ENCODE measurements at places on chromosomes 6 and 20.
A peak's percentile ranks its signal among the peaks of the same experiment; 100 is the strongest.

DNA sequence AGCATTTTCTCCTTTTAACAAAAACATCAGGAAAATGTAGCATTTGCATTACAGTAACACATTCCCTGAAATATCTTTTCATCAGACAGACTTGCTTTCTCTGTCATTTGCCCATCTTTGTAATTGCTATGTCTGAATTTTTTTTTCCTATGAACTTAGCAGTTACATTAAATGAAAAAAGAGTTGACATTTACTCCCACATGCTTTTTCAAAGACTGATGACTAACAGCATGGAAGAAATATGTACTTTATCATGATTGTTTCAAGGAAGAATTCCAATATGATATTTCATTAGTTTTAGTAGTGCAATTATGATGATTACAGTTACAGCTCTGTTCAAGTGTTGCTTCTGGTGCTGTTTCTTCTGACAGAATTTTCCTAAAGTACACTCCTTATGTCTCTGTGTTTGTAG lies 864.5 kb upstream of the MAN1A1 start:
- DNase-seq: no peak

DNA sequence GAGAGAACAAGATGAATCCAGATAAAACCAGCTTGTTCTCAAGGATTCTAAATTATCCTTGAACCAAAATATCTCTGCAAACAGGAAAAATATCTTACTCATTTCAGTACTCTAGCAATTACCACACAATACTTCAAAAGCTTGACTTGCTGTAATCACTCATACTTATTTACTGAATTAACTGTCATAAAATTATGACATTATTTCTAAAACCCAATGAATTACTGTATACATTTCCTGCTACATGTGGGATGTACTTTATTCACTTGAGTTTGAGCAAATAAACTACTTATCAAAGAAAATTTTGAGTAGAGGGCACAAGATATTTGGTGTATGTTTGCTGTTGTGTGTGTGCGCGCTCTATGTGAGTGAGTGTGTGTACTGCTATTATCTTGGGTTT lies 9.7 kb downstream of the EIF2S2 start:
- DNase-seq: no peak

- peak; percentile 40 for DNase-seq
These were observed 25.9 kb upstream of the EFHC1 start for GRCh38 chr6:52394251-52394666.

DNA sequence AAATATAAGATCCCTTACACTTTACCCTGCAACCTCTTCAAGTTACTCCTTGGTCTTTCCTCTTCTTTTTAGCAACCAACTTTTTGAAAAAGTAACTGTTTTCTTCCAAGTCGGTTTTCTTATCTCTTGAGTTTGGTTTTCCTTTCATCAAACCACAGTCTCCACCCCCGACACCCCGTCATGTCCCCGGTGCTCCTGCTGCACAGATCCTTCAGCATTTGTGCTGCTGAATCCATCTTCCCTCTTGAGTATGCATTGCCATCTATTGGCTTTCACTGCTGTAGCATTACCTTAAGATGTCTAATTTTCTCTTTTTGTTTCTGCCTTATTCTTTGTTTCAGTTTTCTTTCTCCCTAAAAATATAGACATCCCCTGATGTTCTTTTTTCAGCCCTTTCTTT lies 11.9 kb upstream of the TNFRSF21 start:
- no peak for DNase-seq

DNA sequence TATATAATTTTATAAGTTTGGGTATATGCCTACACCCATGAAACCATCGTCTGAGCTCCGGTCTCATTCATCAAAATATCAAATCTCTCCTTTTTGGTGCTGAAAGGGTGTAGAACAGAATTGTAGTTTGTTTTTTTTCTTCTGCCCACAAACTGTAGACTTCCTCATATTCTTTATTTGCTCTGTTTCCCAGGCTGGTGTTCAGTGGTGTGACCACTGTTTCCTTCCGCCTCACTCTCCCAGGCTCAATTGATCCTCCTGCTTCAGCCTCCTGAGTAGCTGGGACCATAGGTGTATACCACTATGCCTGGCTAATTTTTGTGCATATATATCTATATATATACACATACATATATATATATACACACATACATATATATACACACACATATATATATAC lies 139.6 kb upstream of the HCRTR2 start:
- no peak for DNase-seq

DNA sequence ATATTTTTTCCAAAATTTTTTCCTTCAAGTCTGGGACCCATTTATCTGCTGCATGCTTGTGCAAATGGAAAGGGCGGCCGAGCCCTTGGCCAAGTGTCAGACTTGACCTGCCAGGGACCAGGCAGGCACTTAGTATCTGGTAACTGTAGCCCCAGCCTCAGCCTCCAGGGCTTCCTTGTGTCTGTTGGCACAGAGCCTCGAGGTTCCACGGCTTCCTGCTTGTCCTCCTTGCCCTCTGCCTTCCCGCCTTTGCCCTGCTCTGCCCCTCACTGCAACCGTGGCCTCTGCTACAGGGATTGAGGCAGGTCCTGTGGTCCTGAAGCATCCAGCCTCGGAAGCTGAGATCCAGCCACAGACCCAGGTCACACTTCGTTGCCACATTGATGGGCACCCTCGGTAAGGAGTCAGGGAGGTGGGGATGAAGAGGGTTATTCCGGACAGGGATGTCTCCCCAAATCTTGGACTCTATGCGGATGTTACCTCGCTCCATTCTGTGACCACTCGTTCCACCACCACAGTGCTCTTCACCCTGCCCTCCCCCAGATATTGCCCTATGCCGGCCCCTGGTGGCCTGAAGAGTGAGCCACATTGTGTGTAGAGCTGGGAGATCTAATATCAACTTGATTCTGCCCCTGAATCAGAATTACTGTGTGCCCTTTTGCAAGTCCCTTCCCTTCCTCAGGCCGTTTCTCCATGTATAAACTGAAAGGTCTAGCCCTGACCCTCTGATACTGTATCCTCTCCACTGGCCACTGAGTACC lies 41.5 kb upstream of the SRF start:
- no peak for DNase-seq
